ENCODE measurements at places on chromosomes 1 and 21.

DNA sequence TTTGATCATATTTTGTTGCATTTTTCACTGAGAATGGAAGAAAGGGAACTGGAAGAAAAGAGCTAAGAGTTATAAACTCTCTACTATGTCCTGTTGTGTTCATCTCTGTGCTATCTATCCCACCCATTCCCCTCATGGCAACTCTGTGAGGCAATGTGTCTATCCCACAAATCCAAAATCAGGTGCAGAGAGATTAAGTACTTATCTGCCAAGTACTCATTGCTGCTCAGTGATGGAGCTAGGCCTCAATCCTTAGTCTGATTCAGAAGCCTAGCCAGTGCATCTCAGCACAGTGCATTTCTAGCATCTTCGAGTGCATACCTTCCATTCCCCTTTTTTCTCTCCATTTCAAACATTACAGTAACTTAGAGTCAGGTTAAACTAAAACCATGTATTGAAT is 270.6 kb downstream of the TPR start:
- DNase-seq: no peak

DNA sequence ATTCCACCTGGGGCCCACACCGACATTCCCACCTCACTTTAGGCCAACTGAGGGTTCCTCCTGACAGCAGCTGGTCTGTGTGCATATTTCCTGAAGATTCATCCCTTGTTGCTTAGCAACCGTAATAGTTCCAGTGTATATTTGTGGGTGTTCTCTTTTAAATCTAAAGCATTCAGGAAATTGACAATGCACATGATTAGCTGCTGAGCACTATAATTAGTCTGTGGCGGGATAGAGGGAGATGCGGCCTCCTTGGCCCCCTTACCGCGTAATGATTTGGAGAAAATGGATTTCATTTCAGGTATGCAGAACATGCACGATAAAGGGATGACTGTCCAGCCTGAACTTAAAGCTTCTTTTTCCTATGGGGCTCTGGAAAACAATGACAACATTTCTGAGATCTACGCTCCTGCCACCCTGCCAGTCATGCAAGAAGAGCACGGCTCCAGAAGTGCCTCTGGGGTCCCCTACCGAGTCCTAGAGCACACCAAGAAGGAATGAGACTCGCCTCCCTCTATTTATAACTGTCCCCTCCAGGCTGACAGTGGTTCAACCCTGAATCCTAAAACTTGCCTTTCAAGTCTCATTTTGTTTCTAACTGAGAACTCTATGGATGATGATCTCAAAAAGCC is 33.8 kb upstream of the RCAN3 start:
- no peak for DNase-seq

DNA sequence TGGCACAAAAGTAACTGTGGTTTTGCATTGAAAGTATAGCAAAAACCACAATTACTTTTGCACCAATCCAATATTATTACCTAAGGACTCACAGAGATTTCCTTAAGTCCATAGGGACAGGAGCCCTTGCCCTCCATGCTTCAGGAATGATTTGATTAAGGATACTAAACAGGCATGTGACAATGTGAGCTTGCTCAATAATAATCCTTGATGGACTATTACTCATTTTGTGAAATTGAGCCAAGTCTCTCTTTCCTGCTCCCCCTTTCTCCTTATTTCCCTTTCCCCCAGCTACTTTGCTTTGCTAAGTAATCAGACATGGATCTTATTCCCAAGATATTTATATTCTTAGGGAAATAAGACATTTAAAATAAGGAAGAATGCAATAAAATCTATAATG is 21.6 kb upstream of the RGL1 start:
- DNase-seq: no peak

DNA sequence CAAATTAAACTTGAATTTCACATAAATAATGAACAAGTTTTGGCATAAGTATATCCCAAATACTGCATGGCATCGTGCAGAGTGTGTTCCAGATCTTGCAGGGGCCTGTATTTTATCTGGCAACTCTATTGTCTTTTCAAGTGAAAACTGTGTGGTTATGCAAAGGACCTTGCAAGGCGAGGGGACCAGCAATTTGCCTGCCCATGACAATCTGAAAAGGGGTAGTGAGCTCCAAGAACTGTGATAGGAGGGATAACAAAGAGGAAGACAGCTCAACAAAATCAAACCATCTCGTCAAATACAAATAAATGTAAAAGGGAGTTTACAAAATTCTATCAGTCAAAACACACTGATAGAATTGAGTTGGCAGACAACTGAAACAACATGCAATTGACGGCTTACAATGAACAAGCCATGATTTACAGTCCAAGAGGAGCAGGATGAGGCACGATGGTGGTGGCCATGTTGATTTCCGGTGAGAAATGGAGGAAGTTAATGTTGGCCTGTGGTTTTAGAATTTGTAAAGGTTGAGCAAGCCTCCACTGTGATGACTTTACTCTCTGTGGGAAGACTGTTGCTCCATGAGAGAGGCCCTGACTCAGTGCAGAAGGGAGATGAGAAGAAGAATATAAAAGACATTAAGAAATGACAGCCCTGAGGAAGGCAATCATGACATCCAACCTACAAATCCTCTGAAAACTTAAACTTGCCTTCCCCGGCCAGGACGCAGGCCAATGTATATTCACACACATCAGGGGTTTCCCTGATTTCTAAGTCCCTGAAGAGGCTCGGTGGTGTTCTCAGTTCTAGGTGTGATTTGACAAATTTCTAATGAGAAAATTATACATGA is 132.2 kb downstream of the ADSS2 start:
- DNase-seq: no peak

Measured in nephron progenitor cell (in vitro differentiated cells).